ENCODE measurements at places on chromosomes 6 and 20.
A peak's percentile ranks its signal among the peaks of the same experiment; 100 is the strongest.

- DNase-seq = no peak
These were observed 80.7 kb downstream of the FOXF2 start for GRCh38 chr6:1470040-1470439.

- DNase-seq = no peak
These were observed 662.2 kb upstream of the HS3ST5 start for GRCh38 chr6:115004982-115005381.

DNA sequence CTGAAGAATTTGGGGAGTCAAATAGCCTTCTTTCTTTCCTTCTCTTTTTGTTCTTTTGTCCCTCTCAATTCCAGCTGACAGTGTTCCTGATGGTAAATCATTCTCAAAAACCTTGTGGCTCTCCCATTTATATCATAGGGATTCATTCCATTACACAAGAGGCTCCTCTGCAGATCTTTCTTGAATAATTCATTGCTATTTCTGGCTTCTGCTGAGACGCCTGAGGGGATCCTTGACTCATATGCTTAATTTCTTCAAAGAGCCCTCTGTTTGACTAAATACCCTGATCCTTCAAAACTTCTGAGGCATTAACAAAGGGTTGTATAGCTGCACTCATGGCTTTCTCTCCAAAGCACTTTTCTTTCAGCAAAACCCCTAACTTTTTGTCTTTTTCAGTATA, 289.3 kb downstream of the FARS2 start:
- no peak for DNase-seq

DNA sequence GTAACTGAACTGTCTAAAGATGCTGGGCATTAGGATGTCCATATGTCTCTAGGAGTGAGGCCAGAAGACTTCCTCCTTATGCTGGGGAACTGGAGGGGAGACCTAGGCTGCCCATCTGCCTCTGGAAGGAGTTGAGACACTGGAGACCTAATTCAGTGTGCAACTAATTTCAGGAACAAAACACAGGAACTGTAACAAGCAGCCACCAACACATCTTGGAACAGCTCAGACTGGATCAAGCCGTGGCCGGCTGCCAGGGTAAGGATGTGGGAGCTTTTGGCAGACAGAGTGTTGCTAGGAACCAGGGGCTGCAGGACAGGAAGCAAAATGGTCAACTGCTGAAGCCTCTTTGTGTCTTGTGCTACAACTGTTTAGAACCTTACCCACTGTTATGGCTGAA, 16.4 kb upstream of the MAS1 start:
- no peak for DNase-seq

DNA sequence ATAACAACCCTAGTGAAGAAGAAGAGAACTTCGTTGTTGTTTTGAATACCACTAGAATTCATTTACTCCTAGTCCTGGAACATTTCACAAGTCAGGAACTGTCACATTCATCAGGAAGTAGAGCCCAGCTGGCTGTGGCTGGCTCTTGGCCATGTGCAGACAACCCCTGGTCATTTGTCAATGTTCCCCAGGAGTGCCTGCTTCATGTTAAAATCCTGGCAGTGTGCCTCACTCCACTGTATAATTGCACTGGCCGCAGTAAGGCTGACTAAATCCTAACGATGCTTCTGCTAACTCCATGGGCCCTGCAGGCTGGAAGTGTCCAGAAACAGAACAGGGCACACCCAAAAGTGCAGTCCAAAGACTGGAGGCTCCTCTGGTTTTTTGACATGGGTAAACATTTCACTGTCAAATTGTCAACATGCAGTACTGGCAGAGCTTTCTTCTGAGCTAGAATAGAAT, 41.5 kb upstream of the ADGRF1 start:
- DNase-seq = peak; percentile 14

GRCh38 chr20:13638162-13638495, 603 bp downstream of the TASP1 start:
- no peak for DNase-seq
